ENCODE measurements at places on chromosomes 5 and 9.

GRCh38 chr5:73152411-73153388 lies 20.3 kb upstream of the TMEM174 start:
- no peak for DNase-seq

- no peak for DNase-seq
These were observed 15.1 kb upstream of the NRARP start for GRCh38 chr9:137317021-137317717.

DNA sequence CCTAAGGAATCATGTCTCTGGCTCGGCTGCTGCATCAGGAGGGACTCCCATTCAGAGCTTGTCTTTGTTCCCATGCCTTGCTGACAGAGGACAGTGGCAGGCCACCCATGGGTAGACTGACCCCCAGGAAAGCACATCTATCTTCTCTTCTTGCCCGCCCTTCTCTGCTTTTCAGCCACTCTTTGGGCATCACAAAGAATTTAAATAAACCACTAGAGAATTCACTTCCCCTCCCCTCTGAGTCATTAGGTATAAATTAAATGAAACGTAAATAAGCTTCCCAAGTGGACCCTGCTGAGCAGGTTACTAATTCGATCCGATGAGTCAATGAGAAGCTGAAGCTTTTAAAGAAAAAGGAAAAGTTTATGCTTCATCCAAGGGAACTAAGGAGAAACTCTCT lies 97.0 kb downstream of the DRD1 start:
- DNase-seq, result no peak

- DNase-seq, result peak; percentile 1
These were observed 148.7 kb downstream of the MLLT3 start for GRCh38 chr9:20473515-20474013.

DNA sequence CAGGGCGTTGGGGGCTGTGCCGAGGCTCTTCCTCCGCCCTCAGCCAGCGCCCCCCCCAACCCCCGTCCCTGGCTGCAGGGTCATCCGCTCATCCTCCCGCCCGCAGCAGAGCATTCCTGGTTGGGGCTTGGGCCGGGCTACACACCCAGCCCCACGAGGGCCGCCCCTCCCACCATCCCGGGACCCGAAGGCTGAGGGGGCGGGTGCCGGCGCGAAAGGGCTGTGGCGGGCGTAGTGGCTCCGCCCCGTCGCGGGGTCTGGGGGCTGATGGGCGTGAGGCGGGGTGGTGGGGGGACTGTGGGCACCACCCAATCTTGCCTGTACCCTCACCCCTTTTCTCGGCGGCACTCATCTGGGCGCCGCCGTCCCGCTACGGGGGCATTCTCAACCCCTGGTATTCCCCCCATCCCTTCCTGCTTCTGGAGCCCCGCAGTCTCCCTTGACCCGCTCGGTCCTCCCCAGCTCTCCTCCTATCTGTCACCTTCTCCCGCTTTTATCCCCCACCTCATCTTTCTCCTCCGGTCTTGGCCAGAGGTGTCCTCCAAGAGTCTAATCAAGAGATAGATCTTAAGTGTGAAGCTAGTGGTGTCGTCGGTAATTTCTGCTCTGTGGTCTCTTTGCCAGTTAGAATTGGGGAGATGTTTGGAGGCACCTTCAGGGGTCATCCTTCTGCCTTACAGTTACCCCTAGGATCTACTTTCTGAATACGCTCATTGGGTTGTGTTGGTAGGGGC lies 1.6 kb downstream of the FER start:
- no peak for DNase-seq

- peak; percentile 26 for DNase-seq
These were observed 8.7 kb downstream of the HMGCS1 start for GRCh38 chr5:43304525-43304924.

DNA sequence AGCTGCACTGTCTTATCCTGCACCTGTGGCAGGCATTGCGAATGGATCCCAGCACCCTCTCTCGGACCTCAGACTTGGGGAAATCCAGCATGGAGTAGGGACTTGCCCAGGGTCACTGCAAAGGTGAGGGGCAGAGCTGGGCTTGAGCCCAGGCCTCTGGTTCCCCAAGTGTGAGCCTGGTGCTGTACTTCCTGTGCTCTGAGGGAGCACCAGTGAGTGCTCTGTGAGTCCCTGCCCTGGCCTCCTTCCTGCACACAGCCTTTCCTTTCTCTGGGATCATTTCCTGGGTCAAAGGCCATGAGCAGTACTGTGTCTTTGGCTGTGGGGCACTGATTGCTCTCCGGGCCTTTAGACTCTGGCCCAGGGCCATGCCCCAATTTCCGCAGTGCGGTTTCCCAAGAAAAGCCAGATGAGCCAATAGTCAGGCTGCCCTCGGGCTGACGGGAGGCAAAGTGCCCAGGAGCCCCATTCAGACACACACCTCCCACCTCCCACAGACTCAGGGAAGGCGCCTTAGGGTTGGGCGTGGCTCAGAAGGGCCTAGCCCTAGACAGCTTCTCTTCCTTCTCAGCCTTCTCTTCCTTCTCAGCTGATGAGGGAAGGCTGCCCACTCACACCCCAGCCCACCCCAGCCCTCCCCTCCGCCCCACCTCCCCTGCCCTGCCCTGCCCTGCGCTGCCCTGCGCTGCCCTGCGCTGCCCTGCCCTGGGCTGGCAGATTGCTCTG lies 23.3 kb upstream of the TRIM14 start:
- no peak for DNase-seq

DNA sequence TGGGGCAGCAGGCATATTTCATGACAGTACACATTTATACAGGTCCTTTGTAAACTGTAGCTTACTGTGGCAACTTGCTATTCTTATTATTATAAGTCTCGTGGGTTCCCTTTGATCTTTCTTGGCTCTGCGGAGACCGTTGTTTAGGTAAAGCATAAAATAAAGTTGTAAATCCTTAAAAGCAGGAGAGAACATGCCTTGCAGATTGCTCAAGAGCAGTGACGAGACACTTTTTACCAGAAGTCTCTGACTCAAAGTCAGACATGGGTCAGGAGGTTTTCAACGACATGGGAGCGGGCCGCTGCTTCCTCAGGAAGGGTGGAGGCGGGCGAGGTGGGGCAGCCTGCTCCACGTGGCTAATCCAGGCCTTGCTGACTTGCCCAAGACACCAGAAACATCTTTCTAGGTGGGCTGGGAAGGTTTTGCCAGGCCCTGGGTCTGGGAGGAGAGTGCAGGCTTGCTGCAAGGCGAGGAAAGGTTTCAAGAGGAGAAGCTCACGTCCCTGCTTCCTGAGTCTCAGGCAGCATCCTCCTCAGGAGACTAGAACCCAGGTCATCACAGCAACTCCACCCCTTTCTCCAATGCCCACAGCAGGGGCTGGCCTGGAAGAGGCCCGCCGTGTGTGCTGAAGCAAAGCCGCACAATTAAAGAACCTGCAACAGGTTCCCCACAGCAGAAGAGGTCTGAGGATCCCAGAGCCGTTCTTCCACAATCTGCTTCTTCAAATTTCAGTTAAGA lies 6.5 kb downstream of the TBC1D2 start:
- peak; percentile 61 for DNase-seq

GRCh38 chr5:173029499-173029921 lies 26.6 kb upstream of the CREBRF start:
- DNase-seq, result no peak

GRCh38 chr5:74471875-74472274 lies 168.7 kb downstream of the ENC1 start:
- DNase-seq, result no peak
